HL-60 (cell line): ENCODE measurements at places on chromosomes 7 and 10.

GRCh38 chr7:19121977-19122588 lies 4.6 kb upstream of the TWIST1 start:
- no peak for DNase-seq

- no peak for DNase-seq
Observed at GRCh38 chr10:14603534-14604102, 171.1 kb downstream of the FAM107B start.

DNA sequence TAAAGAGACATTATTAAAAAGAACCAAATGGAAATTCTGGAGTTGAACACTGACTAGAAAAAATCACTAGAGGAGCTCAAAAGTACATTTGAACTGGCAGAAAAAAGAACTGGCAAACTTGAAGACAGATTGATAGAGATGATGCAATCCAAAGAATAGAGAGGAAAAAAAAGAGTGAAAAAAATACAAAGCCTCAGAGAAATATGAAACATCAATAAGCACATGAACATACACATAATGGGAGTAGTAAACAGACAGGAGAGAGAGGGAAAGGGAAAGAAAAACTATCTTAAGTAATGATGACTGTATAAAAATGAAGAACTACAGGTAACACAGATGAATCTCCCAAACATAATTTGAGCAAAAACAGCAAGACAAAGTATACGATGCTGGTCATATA lies 61.1 kb downstream of the CNOT4 start:
- no peak for DNase-seq

GRCh38 chr10:75014516-75015230 lies 96.8 kb upstream of the SAMD8 start:
- DNase-seq, result no peak

GRCh38 chr7:87510411-87510875 lies 35.0 kb upstream of the ABCB4 start:
- no peak for DNase-seq

DNA sequence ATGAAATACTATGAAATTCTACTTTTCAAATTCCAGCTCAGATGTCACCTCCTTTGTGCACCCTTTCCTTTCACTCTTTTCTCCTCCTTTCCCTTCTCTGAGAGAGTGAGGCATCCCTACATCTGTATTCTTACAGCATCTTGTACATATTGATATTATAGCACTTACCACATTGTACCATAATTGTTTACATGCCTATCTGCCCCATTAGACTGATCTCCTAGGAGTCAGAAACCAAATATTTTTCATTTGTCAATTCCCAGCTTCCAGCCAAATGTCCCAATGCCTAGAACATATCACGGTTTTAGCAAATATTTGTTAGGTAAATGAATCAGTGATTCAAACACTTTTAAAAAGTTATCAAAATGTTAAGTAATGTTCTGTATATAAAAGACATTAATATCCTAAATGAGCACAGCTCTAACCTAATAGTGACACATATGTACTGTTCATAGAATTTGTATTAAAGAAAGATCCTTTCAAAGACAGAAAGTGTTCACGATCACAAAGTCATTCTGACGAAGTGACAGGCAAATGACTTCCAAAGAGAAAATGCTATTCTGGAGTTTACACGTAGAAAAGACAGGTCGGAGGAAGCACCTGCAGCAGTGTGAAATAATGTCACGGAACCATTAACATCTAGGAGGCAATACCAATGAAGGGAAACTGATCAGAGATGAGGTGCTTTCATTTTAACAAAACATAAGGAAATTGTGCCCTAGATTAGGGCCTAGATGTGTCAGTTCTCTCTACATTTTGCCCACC lies 774.2 kb downstream of the MAGI2 start:
- DNase-seq, result no peak

DNA sequence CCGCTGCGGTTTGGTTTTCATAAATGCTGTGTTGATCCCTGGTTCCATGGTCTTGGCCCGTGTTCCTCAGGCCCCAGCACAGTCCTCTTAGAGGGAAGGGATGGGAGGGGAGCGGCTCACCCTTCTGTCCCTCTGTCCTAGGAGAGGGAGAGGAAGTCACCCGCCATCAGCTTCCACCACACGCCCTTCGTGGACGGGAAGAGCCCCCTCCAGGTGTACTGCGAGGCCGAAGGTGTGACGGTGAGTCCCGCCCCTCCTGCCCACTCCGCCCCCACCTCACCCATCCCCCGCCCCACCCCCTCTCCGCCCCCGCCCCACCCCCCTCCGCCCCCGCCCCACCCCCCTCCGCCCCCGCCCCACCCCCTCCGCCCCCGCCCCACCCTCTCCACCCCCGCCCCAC lies 37.5 kb upstream of the DPYSL4 start:
- DNase-seq, result no peak

GRCh38 chr10:63833411-63834060 lies 312.3 kb downstream of the REEP3 start:
- no peak for DNase-seq

DNA sequence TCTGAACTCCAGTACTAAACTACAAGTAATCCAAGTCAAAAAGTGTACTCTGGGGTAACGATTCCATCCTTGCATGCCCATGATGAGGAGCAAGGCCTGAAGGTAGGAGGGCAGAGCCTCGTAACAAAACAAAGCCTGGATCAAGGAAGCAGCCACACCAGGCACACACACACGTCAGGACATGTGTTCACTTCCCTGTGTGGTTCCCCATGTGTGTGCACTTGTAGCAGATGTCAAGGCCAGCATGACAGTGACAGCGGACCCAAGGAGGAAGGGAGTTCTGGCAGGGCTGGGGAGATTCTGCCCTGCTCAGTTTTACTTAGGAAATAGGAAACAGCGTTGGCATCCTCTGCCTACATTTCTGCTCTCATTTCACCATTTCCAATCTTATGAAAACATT lies 92.8 kb downstream of the ALOX5 start:
- no peak for DNase-seq

DNA sequence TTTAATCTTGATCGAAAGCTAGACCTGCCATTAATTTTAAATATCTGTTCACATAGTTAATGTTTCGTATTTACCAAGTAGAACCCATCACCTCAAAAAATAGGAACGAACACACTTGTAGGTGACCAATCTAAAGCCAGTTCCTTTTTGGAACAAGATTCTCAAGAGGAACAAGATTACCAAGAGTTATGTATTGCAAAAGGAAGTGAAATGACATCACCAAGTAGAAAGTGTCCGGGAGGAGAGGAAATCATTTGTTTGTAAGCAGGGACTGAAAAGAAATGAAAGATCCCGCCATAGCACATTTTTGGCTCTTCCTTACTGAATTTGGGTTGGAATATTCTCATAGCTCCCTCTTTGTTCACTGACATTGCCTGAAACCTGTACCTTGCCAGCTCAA lies 1200.5 kb downstream of the SORCS1 start:
- no peak for DNase-seq

GRCh38 chr7:155276800-155277375 lies 20.8 kb upstream of the INSIG1 start:
- DNase-seq, result no peak

DNA sequence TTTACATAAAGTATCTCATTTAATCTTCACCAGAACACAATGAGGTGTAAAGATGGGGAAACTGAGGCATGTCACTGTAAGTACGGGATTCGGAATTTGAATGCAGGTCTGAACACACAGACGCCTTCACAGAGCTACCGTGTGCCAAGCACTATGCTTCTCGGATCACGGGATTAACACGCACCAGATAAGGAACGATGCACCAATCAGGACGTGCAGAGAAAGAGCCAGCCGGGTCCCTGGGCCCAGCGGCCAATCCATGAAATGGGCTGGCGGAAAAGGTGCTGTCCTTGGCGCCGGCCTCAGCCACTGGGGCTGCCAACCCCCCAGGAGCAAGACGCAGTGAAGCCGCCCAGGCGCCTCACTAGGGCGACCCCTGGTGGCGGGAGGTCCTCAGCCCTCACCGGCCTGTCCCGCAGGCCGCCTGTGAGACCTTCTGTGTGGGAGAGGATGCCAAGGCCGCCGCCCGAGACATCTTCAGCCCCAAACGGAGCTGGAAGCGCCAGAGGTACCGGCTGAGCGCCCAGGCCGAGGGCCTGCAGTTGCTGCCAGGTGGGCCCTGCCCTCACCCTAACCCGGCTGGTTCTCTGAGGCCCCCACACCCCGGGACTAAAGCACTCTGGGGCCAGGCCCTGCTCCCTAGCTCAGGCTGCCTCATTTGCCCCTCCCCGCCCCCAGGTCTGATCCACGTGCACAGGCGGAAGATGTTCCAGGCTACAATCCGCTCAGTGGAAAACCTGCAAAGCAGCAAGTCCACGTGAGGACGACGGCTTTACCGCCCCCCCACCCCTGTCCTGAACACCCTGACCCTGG lies 15.6 kb downstream of the ATG9B start:
- no peak for DNase-seq

DNA sequence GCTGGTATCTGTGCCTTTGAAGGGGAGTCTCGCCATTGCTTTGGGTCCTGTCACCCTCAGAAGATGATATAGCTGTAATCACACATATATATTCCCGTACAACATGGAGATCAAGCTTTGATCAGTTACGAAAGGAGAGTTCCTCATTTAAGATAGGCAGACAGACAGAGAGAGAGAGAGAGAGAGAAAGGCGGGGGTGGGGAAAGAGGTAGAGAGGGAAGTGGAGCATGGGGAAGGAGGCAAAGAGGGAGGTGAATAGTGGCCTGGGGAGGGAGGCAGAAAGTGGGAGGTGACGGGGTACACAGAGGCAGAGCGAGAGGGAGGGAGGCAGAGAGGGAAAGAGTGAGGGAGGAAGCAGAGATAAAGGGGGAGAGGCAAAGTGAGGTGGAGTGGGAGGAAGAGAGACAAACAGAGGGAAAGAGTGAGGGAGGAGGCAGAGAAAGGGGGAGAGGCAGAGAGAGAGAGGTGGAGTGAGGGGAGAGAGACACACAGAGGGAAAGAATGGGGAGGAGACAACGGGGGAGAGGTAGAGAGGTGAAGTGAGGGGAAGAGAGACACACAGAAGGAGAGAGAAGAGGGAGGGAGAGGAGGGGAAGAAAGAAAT lies 44.6 kb upstream of the C1QL3 start:
- DNase-seq, result peak; percentile 23

GRCh38 chr7:27689591-27690164 lies 27.0 kb upstream of the HIBADH start:
- no peak for DNase-seq

DNA sequence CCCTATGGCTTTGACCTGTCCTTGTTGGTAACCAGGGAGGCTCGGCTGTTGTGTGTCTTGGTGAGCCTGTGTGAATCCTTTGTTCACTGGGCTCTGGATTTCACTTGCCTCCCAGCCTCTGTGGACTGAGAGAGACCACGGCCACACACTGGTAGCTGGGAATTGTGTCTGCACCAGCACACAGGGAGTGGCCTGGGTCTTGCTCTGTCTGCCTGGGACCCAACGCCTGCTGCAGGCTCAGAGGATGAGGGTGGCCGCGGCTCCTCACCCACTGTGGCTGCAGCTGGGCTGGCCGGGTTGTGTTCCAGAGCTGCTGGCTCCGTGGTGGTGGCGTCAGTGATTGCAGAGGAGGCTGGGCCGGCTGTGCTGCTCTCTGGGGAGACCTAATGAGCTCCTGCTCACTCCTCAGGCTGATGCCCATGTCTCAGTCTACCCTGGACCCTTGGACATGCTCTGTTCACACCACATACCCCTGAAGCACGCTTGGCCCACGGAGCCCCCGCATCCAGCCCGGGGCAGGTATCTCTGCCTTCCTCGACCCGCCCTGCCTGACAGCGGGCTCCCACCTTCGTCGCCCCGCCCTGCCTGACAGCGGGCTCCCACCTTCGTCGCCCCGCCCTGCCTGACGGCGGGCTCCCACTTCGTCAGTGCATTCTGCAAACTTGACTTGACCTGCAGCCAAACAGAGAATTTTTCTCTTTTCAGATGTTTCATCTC lies 328.5 kb downstream of the ADARB2 start:
- no peak for DNase-seq

DNA sequence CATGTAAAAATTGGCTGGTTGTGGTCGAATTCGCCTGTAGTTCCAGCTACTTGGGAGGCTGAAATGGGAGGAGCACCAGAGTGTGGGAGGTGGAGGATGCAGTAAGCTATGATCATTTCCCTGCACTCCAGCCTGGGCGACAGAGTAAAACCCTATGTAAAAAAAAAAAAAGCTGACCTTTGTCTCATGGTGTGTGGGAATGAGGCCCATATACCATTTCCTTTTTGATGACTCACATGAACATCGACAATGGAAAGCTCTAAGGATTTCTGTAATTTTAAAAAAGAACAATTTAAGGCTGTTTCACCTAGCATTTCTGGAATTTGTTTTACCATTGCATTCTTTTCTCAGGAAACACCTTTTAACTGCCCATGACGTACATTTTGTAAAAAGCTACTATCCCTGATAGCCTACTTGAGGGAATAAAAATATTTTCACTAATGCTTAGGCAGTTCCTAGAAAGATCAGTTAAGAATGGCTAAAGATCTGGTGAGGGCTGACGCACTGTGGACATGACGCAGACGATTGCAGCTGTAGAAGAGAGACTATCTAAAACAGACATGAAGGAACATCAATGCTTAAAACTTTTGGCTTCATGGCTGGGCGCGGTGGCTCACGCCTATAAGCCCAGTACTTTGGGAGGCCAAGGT lies 400.6 kb upstream of the IGFBP3 start:
- no peak for DNase-seq

DNA sequence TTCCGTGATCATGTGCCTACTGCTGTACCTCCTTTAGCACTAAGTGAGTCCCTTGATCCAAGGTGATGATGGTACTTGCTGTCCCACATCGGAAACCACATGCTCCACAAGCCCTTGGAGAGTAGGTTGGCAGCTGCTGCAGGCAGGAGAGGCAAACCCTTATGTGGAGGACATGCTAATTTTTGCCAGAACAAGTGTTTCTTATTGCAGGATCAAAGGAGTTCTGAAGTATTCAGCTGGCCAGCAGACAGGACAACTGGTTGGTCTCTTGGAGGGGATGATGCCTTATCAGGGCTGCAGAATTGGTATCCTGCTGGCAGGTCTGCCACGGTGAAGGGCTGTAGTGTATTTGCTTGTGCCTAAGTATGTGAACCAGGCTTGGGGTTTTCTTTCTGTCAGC lies 36.8 kb downstream of the NACAD start:
- DNase-seq, result no peak

GRCh38 chr7:102444961-102445673 lies 11.7 kb downstream of the ORAI2 start:
- no peak for DNase-seq

GRCh38 chr7:15507171-15507570 lies 54.6 kb downstream of the AGMO start:
- no peak for DNase-seq

DNA sequence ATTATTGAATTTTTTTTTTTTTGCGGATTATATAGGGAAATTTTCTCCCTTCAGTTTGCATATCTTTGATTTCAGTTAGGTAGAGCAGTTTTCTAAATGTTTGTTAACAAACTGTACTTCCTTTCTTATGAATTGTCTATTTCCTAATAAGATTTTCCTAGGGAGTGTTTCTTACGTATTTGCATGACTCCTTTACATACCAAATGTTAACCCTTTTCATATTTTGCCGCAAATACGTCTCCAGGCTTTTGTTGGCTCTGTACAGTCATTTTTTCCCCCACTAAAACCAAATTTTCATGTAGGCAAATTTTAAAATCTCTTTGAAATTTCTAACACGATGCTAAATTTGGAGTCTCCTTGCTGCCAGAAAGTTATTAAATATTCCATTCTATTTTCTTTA lies 1.9 kb upstream of the FRAT2 start:
- DNase-seq, result no peak
